ENCODE measurements at places on chromosomes 7 and 10.

DNA sequence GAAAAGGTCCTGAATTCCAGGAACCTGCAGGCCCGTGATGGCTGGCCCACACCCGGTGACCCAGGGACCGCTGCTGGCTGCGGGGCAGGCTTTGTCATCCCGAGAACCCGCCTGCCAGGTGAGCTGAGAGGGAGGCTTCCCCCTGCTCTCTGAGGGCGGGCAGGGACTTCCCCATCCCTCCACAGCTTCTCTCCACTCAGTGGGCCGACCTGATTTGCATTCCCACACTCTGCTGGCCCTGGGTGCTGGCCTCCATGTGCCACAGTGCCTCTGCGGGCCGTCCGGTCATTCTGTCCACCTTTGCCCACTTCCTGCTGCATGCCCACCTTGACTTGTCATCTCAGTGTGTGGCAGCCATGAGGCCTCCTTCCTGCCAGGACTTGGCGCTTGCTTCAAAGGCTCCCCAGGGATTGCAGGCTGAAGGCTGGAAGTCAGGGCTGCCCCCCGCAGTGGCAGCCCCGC, 35.3 kb downstream of the PALD1 start:
- no peak for DNase-seq

- no peak for DNase-seq
Measured at GRCh38 chr10:113020838-113021237, 70.8 kb downstream of the TCF7L2 start.

GRCh38 chr10:70684839-70685454, 12.6 kb downstream of the ADAMTS14 start:
- no peak for DNase-seq

DNA sequence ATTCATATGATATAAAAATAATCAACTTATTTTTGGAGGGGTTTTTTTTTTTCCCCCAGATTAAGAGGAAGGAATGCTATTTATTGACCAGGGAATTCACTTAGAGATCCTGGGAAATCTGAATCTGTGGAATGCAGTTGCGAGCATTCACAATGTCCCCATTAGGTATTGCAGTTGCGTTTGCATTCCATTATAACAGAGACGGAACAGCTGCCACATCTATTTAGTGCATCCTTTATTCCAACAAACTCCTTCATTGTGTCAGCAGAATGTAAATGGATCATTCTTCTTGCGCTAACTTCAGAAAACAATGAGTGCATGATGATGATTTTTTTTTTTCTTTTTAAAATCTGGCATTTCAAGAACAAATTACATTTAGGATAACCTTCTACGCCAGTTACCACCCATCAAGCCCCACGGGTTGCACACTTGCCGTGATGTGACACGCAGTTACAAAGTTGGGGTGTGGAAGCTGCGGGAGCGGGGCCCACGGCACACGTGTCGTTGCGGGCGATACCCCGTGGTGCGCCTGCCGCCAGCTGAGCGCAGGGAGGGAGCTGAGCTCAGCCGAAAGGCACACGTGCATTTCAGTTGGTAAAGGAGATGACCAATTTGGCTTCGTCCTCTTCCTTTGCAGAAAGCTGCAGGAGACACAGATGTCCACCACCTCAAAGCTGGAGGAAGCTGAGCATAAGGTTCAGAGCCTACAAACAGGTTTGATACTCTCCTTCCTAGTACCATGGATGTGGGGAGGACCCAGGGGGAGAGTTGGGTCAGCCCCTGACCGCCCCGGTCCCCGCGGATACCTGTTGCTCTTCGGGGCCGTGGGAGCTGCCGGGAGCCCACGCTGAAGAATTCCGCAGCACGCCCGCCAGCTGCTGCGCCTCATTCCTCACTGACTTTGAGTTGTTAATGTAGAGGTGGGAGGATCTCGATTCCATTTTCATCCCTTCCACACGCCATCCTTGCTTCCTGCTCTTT, 175.3 kb upstream of the SH2B2 start:
- DNase-seq, result no peak
